Activated T-helper 2 cell treated with anti-CD3 and anti-CD28 coated beads, Interferon-gamma antibody, Interleukin-2, Interleukin-4, amounts not matched to agents 10 μg/mL and 5 μg/mL and 100 μg/mL, durations not matched to agents 14 hours and 24 hours and 36 hours (primary cell): ENCODE measurements at places on chromosomes 6 and 20. TPM values are rescaled to one million over a fixed set of nuclear protein-coding genes. Genes with fewer than 3 reads are reported as not detected.

DNA sequence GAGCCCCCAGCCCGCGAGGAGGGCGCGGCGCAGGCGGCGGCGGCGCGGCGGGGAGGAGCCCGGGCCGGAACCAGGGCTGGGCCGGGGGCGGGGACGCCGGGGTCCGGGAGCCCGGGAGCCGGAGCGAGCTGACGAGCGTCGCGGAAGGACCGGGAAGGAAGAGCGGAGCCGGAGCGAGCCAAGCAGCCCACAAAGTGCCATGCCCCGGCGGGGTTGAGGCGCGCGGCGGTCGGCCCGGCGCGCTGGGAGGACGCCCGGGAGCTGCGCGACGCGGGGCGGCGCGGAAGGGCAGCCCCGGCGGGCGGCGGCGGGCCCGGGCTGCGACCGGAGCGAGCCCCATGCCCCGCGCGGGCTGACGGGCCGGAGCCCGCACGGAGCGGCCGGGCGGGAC, 289 bp downstream of the FOXP4 start:
- no peak for DNase-seq

- no peak for DNase-seq
Observed at GRCh38 chr6:46628498-46628897, 24.1 kb downstream of the CYP39A1 start.

OR2B3 gene
- total RNA-seq = not detected in 2 replicates

DNA sequence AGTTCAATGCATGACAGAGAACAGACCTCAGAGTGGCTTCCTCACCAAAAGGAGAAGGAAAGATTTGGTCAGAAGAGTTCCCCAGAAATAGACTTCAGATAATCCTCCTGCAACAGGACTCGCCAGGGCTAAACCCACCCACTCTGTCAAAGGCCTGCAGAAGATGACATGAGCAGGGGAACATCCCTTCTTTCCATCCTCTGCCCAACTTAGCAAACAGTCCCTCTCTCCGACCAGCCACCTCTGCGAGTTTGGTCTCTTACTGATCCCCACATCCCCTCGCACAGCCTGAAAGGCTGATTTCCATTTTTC, 7.5 kb downstream of the NFATC2 start:
- no peak for DNase-seq

SIRPB2 gene
- not detected in 2 replicates for total RNA-seq

PRRT1 gene
- total RNA-seq = 0.27 TPM in 1 of 2 replicates, not detected in the other

GRCh38 chr6:148700741-148701311, 46.0 kb upstream of the UST start:
- peak; percentile 16 for DNase-seq

DNA sequence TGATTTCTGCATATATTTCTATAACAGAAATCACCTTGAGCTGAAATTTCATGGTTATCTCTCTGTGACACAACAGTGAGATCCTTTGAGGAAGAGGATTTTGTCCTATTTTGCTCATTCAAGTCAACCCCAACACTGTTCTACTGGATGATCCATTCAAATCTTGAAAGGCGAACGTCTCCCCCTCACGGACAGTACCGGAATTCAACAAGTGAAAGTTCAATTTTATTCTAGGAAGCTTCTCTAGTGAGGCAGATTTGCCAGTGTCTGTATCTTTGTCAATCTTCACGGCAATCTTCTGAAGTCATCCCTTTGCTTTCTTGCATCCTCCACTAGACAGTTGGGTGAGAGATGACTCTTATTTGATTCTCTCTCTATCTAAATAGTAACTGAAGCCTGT, 91.7 kb upstream of the PDE7B start:
- no peak for DNase-seq

- no peak for DNase-seq
Observed at GRCh38 chr6:145863988-145864616, 49.5 kb upstream of the FBXO30 start.

RFX6 gene
- not detected in 2 replicates for total RNA-seq

DNA sequence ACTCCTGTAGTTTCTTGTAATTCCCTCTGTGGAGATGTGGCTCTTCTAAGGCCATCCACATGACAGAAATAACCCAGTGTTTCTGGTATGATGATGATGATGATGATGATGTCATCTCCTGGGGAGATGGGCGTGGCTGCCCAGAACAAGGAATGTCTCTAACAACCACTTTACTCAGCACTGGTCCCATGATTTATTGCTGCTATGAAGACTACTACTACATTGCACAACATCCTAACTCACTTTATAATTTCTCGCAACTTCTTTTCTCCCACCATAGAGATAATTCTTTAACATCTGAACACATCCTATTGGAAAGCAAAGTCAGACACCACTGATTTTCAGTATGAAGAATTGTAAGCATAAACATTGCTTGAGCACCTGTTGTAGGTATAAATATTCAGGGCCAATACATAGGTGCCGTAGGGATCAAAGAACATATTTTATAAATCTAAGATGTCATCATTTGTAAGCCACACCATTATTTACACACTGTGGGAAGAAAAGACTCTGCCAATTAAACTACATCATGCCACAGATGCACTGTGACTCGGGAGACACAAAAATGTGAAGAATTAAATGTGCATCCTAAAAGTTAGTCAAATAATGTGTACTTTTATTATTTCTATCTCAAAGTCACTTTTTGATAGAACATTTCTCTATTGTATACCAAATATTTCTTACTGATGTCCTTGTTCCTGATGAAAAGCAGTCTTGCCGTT, 6.4 kb downstream of the TPMT start:
- DNase-seq = no peak

PTGIS gene
- 31.0 and 31.3 TPM in 2 replicates for total RNA-seq

- DNase-seq = no peak
Observed at GRCh38 chr20:36408219-36408618, 102.1 kb downstream of the DLGAP4 start.

DNA sequence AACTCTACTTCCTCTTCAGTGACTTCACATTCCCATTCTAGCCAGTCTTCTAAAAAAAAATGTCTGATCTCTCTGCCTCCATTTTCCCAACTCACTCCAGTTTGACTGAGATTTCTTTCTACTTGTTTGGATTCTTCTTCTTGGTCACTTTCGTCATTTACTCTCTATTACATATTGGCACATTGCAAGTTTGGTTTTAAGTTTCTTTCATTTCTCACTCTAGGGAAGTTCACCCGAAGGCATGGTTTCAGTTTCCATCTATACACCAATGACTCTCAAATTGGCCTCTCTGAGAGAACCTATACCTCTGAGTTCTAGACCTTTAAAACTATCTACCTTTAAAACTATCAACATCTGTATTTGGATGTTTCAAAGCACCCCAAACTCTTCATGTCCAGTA, 51.3 kb downstream of the CD109 start:
- no peak for DNase-seq

TJAP1 gene
- 36.0 and 42.7 TPM in 2 replicates for total RNA-seq

- no peak for DNase-seq
Observed at GRCh38 chr6:111865049-111865585, 8.1 kb downstream of the FYN start.

- DNase-seq = no peak
Observed at GRCh38 chr6:169026175-169026574, 227.5 kb downstream of the THBS2 start.

GRCh38 chr6:34524499-34524898, 31.6 kb downstream of the SPDEF start:
- DNase-seq = no peak

NOP56 gene
- total RNA-seq = 693 and 705 TPM in 2 replicates

LY6G6F gene
- total RNA-seq = not detected in 2 replicates

MUC21 gene
- total RNA-seq = not detected in 2 replicates

DNA sequence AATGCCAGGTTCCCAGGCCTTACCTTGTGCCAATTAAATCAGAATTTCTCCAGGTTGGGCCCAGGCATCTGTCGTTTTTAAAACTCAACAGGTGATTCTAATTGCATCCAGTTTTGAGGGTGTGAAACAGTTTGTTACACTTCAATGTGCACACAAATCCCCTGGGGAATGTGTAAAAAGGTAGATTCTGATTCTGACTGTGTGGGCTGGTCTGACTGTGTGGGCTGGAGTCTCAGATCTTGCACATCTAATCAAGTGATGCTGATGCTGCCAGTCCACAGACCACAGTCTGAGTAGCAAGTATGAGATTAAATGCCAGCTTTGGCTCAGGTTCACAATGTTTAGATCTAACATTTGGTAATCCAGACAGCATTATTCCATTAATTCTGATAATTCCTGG, 12.5 kb upstream of the ETV7 start:
- no peak for DNase-seq
